ENCODE measurements at places on chromosomes 11 and 22. TPM values are rescaled to one million over a fixed set of nuclear protein-coding genes. Genes with fewer than 3 reads are reported as not detected.

Gene TSKU
- total RNA-seq: 12.3 TPM

Gene SLC17A6
- 21.2 TPM for total RNA-seq

Gene OR52H1
- 0.47 TPM for total RNA-seq

Gene TMEM134
- 13.1 TPM for total RNA-seq

Gene DCDC1
- 1.2 TPM for total RNA-seq

Gene HSD17B12
- total RNA-seq: 68.9 TPM

Gene GSTT2B
- 4.1 TPM for total RNA-seq

Gene IFITM10
- 0.31 TPM for total RNA-seq

Gene GRIA4
- total RNA-seq: 86.3 TPM

Gene ATXN10
- 326 TPM for total RNA-seq

Gene DAGLA
- 5.5 TPM for total RNA-seq

Gene AMOTL1
- total RNA-seq: 34.6 TPM

Gene MS4A6E
- not detected for total RNA-seq

Gene TTC28
- 157 TPM for total RNA-seq

Gene KDM2A
- total RNA-seq: 37.3 TPM

Gene ZNRF3
- total RNA-seq: 8.1 TPM

Gene ACR
- not detected for total RNA-seq

Gene GTSE1
- total RNA-seq: 1.1 TPM

Gene OR5B21
- not detected for total RNA-seq

Gene OR51B4
- total RNA-seq: 0.31 TPM

Gene DLG2
- total RNA-seq: 353 TPM

Gene PHF21B
- 8.1 TPM for total RNA-seq

Gene C11orf21
- total RNA-seq: 0.16 TPM

Data from occipital lobe (tissue), 3 donors.